Liver (tissue), 10 donors: ENCODE measurements at places on chromosomes 7 and 10. TPM values are rescaled to one million over a fixed set of nuclear protein-coding genes. Genes with fewer than 3 reads are reported as not detected.

- DNase-seq = peak; percentile 2
- H3K4me3 ChIP-seq = no peak overlapping the region
- H3K27ac ChIP-seq = no peak overlapping the region
- H3K4me1 ChIP-seq = no peaks in the 10 kb centered on the region
- H3K27me3 ChIP-seq = no peaks in the 10 kb centered on the region
- no peaks in the 10 kb centered on the region for H3K36me3 ChIP-seq
Measured at GRCh38 chr10:49369216-49370162, 26.4 kb downstream of the DRGX start.

- no peak for DNase-seq
- H3K4me3 ChIP-seq = no peak overlapping the region
- H3K36me3 ChIP-seq = no peaks in the 10 kb centered on the region
- no peaks in the 10 kb centered on the region for H3K27me3 ChIP-seq
- no peak overlapping the region for H3K27ac ChIP-seq
Measured at GRCh38 chr10:48400129-48400849, 93.8 kb downstream of the MAPK8 start.

- H3K27me3 ChIP-seq = peaks cover 3% of the 10 kb centered on the region
- no peaks in the 10 kb centered on the region for H3K36me3 ChIP-seq
- H3K4me3 ChIP-seq = no peak overlapping the region
- DNase-seq = no peak
- no peaks in the 10 kb centered on the region for H3K4me1 ChIP-seq
Measured at GRCh38 chr10:9003122-9003521, 948.6 kb downstream of the GATA3 start.

GRCh38 chr10:80517416-80518142 is 20.1 kb upstream of the SH2D4B start:
- DNase-seq = no peak
- no peak overlapping the region for H3K4me3 ChIP-seq
- H3K27me3 ChIP-seq = no peaks in the 10 kb centered on the region
- H3K36me3 ChIP-seq = peaks cover 34% of the 10 kb centered on the region

DNA sequence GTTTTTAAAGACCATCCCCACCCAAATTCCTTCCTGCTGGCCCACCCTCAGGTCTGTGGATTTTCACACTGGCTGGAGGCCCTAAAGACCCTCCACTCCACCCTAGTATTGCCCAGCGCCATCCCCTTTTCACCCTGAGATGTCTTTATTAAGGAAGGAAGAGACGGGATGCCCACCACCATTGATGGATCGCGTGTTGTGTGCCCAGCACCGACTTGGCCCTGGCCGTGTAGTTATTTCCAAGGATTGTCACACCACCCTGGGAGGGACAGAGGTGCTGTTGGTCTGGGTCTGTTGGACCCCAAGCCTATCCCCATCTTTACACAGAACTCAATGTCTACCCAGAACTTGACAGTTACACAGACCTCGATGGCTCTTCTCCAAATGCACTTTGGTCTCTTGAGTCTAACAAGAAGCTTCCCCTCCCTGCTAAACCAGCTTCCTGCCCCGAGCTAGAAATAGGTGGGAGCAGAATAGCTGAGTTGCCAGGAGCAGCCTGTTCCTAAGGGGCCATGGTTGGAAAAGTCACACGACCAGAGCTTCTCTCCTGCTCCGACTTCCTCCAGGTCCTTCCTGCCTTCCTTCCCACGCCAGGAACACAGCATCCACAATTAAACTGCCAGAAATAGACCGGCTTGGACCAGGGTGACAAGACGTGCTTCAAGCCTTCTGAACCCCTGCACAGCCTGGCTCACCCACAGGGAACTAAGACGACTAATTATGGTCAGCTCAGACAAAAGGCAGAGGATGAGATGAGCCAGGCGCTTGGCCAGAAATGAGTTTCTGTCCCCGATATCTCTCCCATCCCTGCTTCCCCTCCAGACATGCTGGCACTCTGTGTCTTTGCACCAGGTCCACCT is 139.5 kb upstream of the CHST15 start:
- no peaks in the 10 kb centered on the region for H3K36me3 ChIP-seq
- DNase-seq = no peak
- H3K27me3 ChIP-seq = no peaks in the 10 kb centered on the region
- H3K27ac ChIP-seq = no peak overlapping the region
- no peak overlapping the region for H3K4me3 ChIP-seq

DNA sequence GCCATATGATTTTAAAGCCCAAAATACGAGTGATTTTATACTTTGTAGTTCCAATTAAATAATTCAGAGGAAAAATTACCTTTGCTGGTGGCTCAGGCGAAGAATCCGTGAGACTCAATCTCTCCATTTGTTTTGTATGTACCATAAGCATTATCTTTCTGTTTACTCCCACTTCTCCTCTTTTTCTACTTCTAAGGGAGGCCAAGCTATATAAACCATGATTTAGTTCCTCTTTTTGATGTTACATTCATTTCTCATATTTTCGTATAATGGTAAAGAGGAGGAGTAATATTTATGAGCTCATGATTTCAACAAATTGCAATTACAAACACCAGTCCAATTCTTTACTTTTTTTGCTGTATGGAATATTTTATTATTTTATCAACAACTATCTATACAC is 50.6 kb upstream of the TES start:
- no peaks in the 10 kb centered on the region for H3K36me3 ChIP-seq
- no peak overlapping the region for H3K27ac ChIP-seq
- H3K4me3 ChIP-seq = no peak overlapping the region

- DNase-seq = peak; percentile 55
- H3K4me3 ChIP-seq = no peak overlapping the region
- H3K27ac ChIP-seq = no peak overlapping the region
- H3K36me3 ChIP-seq = no peaks in the 10 kb centered on the region
Measured at GRCh38 chr7:128697302-128697905, 25.3 kb downstream of the GARIN1A start.

DNA sequence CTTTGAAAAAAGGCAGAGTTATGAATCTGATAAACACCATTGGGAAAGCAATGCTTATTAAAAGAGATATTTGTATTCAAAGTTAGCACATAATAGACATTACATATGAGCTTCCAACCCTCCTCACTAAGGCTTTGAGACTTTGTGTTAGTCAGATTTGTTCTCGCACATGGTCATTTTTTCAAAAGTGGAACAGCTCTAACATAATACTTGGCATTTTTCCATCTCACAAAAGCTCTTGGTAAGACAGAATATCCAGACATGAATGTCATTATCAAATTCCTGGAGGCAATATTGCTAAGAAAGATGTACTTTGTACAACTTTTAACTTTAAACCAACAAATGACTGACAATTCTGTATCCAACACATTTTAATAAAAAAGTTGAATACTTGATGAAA is 292.4 kb upstream of the SMIM30 start:
- no peak overlapping the region for H3K4me3 ChIP-seq
- H3K4me1 ChIP-seq = no peaks in the 10 kb centered on the region
- H3K27me3 ChIP-seq = no peaks in the 10 kb centered on the region
- DNase-seq = no peak

DNA sequence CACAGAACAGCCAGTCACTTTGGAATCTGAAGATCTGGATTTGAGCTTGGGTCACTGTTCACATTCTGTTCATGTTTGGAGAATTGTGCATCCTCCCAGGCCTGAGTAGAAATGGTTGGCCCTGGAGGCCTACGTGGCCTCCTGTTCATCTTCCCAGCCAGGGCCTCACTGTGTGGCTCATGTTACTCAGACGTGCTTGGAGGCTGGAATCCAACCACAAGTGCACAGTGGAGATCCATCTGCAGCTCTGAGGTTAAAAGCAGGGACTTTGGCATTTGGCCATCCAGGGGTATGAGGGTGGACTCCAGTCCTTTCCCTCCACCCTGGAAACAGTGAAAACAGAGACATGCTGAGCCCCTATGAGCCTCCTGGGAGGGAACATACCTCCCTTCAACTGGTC is 709.0 kb upstream of the IGFBP3 start:
- H3K36me3 ChIP-seq = no peaks in the 10 kb centered on the region
- H3K27me3 ChIP-seq = no peaks in the 10 kb centered on the region
- H3K27ac ChIP-seq = no peak overlapping the region

GRCh38 chr10:2619472-2619871 is 447.9 kb upstream of the PFKP start:
- DNase-seq = no peak
- no peaks in the 10 kb centered on the region for H3K4me1 ChIP-seq
- no peaks in the 10 kb centered on the region for H3K27me3 ChIP-seq
- no peak overlapping the region for H3K4me3 ChIP-seq
- H3K36me3 ChIP-seq = no peaks in the 10 kb centered on the region
- H3K27ac ChIP-seq = no peak overlapping the region

- no peaks in the 10 kb centered on the region for H3K36me3 ChIP-seq
- DNase-seq = no peak
- no peak overlapping the region for H3K27ac ChIP-seq
- H3K4me1 ChIP-seq = peaks cover 3% of the 10 kb centered on the region
- H3K27me3 ChIP-seq = no peaks in the 10 kb centered on the region
- no peak overlapping the region for H3K4me3 ChIP-seq
Measured at GRCh38 chr10:20885678-20886077, 11.4 kb downstream of the NEBL start.

GRCh38 chr10:79361726-79362397 is 14.6 kb downstream of the PPIF start:
- peaks cover 7% of the 10 kb centered on the region for H3K4me1 ChIP-seq
- H3K36me3 ChIP-seq = no peaks in the 10 kb centered on the region
- no peak overlapping the region for H3K27ac ChIP-seq
- no peak overlapping the region for H3K4me3 ChIP-seq
- no peak for DNase-seq

- H3K4me1 ChIP-seq = no peaks in the 10 kb centered on the region
- H3K4me3 ChIP-seq = no peak overlapping the region
- H3K27ac ChIP-seq = no peak overlapping the region
- no peaks in the 10 kb centered on the region for H3K36me3 ChIP-seq
- no peak for DNase-seq
Measured at GRCh38 chr10:47113907-47114500, 186.0 kb upstream of the GDF10 start.

- H3K4me3 ChIP-seq = no peak overlapping the region
- no peaks in the 10 kb centered on the region for H3K27me3 ChIP-seq
- DNase-seq = no peak
- H3K27ac ChIP-seq = no peak overlapping the region
Measured at GRCh38 chr7:2405601-2406345, 2.4 kb downstream of the CHST12 start.

GRCh38 chr7:45589061-45589460 is 14.9 kb downstream of the ADCY1 start:
- H3K27ac ChIP-seq = no peak overlapping the region
- no peak overlapping the region for H3K4me3 ChIP-seq
- H3K4me1 ChIP-seq = no peaks in the 10 kb centered on the region
- no peak for DNase-seq

Gene HECTD2
- polyA plus RNA-seq = 2.0 TPM

Gene AS3MT
- polyA plus RNA-seq = 13.6 TPM

Gene GOLGA7B
- polyA plus RNA-seq = 0.63 TPM

Gene SFMBT2
- 0.76 TPM for polyA plus RNA-seq
